ENCODE measurements at places on chromosomes 5 and 9.

GRCh38 chr9:78187763-78188484, 48.0 kb upstream of the CEP78 start:
- DNase-seq = no peak

- DNase-seq = no peak
Measured at GRCh38 chr5:97022898-97023297, 87.0 kb downstream of the LNPEP start.

DNA sequence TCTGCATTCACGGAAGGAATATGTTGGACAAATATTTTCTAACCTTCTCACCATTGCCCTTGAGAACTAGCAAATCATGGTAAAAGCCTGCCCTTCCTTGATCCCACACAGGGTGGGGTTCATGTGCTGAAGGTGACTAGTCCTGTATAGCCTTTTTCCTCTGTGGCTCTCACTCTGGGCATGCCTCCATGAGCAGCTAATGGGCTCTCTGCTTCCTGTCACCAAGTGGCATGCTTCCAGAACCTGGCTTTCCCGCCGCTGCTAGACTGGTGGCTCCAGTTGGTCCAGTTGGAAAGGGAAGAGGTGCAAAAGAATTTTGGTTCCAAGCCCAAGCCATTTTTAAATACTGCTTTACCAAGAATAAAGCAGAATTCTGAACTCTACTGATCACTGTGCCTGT, 35.5 kb downstream of the FBXO10 start:
- DNase-seq = peak; percentile 86

- DNase-seq = no peak
Measured at GRCh38 chr5:59845730-59846129, 47.8 kb downstream of the PDE4D start.

DNA sequence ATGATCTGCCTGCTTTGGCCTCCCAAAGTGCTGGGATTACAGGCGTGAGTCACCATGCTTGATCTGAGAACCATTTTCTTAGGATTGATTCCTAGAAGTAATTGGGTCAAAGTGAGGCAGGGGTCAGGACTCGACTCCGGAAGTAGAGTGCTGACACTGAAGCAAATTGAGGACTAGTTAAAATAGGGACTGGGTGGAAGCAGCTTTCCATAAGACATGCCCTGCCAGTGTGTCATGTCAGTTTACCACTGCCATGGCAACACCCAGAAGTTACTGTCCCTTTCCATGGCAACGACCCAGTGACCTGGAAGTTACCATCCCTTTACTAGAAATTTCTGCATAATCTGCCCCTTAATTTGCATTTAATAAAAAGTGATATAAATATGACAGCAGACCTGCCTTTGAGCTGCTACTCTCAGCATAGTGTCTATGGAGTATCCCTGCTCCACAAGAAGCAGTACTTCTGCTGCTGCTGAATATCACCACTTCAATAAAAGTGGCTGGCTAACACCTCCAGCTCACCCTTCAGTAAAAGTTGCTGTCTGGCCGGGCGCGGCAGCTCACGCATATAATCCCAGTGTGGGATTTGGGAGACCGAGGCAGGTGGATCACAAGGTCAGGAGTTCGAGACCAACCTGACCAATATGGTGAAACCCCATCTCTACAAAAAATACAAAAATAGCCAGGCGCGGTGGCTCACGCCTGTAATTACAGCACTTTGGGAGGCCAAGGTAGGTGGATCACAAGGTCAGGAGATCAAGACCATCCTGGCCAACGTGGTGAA, 47.8 kb upstream of the JADE2 start:
- DNase-seq = no peak

DNA sequence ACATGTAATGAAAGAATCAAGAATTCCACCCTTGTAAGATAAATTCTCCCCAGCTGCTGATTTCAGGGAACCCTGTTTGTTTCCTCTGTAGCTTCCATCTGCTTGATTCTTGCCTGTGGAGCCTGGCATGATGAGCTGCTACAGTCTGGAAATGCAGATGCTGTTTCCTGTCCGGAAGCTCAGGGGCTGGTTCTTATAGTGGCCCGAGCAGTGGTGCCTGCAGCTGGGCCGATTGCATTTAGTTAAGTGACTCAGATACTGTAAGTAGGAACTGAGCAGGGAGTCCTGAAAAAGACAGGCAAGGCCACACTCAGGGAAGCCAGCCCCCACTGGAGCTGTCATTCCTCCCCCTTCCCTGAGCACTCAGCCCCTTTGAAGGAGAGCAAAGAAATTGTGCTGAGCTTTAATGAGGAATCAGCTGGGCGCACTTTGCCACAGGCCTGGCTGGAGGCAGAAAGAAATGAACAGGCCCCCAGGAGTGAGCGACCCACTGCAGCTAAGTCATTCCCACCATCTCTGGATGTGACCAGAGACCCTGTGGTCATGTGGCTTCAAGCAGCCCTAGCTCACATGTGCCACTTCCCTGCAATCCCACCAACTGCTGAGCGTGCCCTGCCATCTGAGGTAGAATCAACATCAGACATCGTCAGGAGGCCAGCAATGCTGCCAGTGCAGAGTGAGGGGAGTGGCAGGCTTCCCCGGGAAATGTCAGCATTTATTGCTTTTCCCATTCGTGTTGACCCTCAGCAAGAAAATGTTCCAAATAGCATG, 206.0 kb upstream of the WWC1 start:
- no peak for DNase-seq

DNA sequence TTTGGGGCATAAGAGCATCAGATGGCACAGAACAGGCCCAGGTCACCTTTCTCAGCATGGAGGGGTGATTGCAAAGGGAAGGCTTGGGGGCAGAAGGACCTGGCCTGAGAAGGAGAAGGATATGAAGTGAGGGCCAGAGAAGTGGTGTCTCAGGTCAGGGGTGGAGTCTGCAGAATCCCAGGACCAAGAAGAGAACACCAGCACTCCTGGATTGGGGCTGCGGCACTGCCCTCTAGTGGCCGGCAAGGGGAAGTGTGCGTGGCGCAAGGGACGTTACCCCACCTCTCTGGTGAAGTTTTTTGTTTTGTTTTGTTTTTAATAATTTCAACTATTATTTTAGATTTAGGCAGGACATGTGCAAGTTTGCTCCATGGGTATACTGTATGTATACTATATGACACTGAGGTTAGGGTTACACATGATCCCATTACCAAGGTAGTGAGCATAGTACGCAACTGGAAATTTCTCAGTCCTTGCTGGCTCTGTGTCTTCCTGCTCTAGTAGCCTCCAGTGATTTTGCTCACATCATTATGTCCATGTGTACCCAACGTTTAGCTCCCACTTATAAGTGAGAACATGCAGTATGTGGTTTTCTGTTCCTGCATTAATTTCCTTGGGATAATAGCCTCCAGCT, 1548.6 kb downstream of the EFNA5 start:
- no peak for DNase-seq

DNA sequence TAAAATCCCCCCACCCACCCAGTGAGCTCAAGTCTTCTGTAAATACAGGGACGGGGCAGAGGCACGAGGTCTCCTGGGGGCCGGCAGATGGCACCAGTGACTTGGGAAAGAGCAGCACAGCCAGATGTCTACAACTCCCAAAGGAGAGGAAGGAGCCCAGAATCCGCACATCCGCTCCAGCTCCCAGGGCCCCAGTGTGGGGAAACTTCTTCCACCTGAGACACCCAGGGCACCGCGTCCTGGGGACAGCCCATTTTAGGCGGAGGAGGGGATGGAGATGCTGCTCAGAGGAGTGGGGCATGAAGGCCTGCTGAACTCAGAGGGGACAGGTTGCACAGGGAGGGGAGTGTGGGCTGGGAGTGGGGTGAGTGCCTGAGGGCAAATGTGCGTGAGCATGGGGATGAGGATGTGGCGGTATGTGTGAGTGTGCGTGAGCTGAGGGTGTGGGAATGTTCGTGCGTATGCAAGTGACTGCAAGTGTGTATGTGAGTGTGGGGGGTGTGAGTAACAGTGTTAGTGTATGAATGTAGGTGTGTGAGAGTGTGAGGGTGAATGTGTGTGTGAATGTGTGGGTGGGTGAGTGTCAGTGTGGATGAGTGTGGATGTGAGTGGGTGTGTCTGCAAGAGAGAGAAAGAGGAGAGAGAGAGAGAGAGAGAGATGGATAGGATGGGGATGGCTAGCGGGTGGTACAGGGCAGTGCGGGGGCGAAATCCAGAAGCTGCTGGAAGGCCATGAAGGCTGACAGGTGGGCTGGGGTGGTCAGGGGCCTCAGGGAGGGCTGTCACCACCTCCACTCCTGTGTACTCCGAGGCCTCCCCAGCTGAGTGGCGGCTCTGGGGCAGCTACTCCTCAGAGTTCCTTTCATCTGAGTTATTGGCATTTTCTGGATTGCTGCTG, 63.5 kb downstream of the DUSP1 start:
- DNase-seq = no peak

GRCh38 chr5:5418006-5418405, 4.5 kb upstream of the ICE1 start:
- DNase-seq = no peak

DNA sequence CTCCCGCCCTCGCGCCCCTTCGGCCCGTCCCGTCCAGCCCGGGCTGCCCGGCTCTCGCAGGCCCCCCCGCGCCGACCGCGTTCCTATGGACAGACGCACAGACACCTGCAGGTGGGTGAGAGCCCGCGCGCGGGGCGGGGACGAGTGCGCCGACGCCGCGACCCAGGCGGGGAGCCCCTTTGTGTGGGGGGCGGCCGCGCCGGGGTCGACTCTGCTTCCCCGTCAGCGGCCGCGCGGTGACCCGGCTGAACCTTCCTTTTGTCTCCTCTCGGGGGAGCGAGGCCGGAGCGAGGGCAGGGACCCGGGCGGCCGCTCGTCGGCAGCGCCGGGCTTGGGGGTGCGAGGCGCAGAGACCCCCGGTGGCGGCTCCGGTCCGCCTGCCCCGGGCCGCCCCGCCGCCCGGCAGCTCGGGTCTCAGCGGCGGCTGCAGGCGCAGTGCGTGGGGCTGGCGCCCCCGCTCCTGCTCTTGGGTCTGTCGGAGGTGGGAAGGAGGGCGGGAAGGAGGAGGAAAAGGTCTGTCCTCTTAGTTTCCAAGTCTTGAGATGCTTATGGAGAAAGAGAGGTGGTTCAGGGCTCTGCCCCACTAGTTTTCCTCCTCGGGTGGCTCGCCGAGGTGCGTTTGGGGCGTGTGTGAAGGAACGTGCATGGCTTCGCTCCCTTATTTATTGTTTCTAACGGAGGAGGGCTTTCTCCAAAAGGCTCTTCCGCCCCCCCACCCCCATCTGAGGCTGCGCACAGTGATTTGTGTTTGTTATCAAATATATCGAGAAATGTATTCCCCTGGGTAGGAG, 576 bp downstream of the KIAA1958 start:
- DNase-seq = peak; percentile 33

DNA sequence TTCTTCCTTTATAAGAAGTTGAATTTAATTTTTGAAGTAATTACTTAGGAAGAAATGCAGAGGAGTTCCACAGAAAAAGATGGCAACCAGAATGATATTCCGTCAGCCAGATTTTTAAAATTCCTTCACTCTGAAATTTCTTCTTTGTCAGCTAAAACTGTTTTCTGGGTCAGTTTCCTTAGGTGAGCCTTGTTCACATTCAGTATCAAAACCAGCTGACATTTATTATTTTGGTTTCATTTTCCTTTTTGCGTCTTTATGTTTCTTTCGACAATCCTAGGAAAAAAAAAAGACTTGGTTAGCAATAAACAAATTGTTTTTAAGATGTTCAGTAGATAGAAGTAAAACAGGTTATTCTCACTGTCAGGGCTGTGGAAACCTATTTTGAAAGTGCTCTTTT, 4.1 kb upstream of the IARS1 start:
- no peak for DNase-seq

DNA sequence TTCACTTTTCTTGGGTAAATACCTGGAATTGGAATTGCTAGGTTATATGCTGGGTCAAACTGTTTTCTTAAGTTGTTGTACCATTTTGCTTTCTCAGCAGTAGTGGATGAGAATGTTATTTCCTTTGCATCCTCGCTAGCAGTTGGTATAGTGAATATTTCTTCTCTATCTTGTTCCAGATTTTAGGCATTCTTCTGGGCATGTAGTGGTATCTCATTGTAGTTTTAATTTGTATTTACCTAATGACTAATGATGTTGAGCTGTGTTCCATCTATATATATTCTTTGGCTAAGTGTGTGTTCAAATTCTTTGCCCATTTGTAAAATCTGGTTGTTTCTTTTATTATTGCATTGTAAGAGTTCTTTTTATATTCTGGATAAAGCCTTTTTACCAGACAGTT, 333.3 kb downstream of the MAT2B start:
- DNase-seq = no peak

DNA sequence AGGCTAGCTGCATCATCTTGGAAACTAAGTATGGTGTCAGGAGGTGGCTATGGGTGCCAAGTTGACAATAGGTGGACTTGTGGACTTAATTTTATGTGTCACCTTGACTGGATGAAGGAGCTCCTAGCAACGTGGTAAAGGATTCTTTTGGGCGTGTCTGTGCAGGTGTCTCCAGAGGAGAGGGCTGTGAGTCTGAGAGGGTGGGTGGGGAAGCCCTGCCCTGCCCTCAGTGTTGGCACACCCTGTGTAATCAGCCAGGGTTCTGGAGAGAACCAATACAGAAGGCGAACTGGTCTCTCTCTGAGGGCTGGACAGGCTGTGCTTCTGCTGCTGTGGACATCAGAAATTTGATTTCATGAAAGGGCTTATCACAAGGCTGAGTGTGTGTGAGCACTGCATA, 61.0 kb downstream of the GTF3C4 start:
- DNase-seq = no peak

GRCh38 chr5:19739671-19740070, 248.3 kb downstream of the CDH18 start:
- no peak for DNase-seq

DNA sequence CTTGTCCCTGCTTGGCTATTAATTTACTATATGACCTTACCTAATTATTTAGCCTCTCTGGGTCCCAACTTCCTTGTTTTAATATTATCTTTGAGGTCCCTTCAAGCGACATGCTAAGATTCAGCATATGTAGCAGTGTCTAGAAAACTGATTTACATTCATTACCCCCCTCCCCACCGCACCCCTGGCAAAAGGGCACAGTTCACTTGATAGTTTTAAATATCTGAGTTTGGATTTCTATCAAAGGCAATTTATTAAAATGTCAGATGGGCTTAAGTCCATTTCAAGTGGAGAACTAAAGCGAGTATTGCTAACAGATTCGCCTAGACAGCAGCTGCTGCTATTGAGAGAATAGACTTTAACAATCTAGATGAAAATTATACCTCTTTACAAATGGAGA, 3.9 kb downstream of the CEMIP2 start:
- DNase-seq = no peak

- DNase-seq = no peak
Measured at GRCh38 chr9:130638284-130639123, 25.9 kb upstream of the PRDM12 start.

DNA sequence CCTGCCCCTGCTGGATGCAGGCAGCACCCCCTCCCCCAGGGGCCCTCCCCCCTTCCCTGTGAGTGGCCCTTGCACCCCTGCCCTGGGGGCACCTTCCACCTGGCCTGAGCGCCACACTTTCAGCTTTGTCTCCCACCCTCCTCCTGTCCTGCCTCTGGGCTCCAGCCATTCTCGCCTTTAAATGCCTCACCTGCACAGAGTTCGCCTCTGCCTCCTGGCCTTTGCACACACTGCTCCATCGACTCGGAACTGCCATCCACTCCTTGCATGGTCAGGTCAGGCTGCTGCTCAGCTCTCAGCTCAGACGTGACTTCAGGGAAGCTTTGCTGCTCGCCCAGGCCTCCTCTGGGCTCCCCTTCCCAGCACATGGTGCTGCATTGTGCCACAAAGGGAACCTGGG, 10.2 kb downstream of the FAM163B start:
- DNase-seq = no peak

Data from NCI-H2029 (cell line).